NCI-H146 (cell line): ENCODE measurements at places on chromosomes 3 and 15.

DNA sequence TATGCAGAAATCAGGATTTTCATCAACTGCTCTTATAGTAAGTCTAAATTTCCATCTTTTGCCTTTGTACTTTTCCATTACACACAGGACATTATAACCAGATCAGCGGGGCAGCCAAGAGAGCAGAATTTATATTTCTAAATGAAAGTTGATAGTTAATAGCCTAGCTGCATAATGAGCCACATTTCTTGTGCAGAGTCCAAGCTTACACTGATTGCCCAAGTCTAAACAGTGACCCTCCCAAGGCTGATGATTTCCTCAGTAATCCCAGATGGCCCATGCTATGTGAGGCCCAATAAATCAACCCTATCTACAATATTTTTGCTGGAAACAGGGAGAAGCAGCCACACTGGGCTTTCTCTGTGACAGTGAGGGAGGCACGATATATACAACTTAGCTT, 475.8 kb upstream of the KCNMB2 start:
- no peak for DNase-seq

GRCh38 chr15:30650012-30650929, 24.3 kb downstream of the ARHGAP11B start:
- DNase-seq = no peak

DNA sequence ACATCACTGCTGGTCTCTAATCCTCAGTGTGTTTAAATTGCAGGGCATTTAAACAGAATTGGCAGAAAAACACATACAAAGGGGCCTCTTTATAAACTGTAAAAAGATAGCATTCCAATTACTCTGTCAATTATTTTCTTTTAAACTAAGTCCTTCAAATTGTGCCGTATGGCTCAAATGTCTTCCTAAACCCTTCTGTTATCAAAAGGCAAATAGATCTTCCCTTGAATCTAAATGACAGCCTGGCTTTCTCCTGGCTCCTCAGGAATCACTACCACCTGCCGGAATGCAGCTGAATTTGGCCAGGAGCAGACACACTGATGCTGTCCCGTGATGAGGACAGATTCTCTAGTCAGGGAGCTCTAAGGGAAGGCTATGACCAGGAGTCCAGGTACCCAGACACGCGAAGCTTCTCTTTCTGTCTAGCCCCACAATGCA, 85.6 kb downstream of the IGF2BP2 start:
- DNase-seq = peak; percentile 52

GRCh38 chr15:31500766-31501449, 174.3 kb downstream of the KLF13 start:
- peak; percentile 75 for DNase-seq

DNA sequence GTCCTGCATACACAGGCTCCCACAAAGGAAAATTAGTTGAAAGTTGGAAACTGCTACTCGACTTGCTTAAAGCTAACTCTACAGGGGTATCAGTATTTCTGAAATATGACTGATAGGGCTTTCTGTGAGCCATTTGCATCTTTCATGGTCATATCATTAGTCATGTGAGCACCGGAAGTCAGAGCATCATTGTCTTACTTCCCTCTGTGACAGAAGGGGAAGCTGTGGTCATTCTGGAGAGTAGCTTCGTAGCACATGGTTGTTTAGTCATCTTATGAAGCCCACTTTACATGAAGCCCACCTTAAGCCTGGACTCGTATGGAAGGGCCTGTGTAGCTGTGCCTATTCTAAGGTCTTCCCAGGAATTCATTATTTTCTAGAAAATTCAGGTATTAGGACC, 69.0 kb downstream of the COL6A5 start:
- no peak for DNase-seq

GRCh38 chr3:132879656-132880055, 157.4 kb upstream of the NPHP3 start:
- DNase-seq = peak; percentile 62

- DNase-seq = no peak
These were observed 357.0 kb downstream of the ZIC4 start for GRCh38 chr3:147049305-147049704.

DNA sequence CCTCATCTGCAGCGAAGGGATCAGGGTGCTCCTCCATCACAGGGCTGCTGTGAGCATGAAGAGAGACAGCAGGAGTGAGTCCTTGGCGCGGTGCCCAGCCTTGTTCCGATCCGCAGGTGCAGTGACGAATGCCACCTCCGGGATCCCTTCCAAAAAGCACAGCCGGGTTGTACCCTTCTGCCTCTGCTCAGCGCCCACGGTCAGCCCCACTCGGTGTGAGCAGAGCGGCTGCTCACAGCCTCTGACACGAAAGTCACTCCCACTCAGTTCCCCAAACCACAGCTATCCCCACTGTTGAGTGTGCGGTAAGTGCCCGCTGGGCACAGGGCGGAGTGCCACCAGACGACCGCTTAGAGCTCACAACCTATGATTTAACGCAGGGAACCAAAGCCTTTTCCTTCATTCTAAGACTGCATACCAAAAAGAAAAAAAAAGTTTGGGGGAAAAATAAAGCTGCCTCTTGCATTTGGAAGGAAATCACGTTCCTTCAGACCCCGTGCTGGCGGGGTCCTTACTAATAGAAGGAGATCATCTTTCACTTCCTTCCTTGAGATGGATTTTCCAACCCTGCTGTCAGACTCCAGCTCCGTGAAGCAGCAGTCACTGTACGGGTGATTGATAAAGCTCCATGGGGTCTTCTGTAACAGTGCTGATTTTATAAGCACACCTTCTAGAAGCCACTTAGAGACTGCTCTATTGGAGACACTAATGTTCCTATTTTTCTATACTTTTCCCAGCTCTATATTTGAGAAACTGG, 34.7 kb upstream of the TUBGCP5 start:
- DNase-seq = peak; percentile 47

- peak; percentile 28 for DNase-seq
These were observed 71.2 kb downstream of the CYP19A1 start for GRCh38 chr15:51267051-51267702.

GRCh38 chr3:12458901-12459300, 25.4 kb upstream of the TSEN2 start:
- DNase-seq = no peak

GRCh38 chr3:107956991-107957900, 133.6 kb downstream of the CD47 start:
- DNase-seq = no peak

DNA sequence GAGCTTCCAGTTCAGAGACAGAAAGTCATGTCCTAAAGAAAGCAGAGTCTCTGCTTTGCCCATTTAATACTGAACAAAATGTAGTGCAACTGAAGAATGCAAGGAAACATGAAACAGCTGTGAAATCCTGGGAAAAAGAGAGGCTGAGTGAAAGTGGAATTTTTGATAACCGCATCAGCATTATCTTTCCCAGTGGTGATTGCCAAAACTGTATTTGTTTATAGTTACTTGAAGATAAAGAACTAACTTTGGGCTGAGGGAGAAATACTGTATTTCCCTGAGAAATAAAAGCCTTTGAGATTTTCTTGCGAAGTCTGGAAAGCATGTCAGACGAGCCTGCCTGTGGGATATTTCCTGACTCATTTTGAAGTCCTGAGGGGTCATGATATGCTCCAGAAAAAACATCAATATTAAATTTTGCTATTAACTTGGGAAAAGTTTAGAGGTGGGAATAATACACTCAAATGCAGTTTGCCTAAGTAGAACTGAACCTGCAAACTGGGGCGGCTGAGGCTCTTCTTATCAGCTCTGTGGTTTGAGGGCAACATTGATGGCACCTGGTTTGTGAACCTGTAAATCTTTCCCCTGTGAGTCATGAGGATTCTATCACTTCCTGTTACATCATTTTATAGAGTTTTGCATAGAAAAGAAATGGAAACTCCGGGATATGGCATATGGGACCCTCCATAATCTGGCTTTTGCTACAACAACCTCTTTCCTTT, 855.3 kb downstream of the MCTP2 start:
- no peak for DNase-seq

- DNase-seq = no peak
These were observed 103.9 kb upstream of the BCL6 start for GRCh38 chr3:187849016-187849654.

DNA sequence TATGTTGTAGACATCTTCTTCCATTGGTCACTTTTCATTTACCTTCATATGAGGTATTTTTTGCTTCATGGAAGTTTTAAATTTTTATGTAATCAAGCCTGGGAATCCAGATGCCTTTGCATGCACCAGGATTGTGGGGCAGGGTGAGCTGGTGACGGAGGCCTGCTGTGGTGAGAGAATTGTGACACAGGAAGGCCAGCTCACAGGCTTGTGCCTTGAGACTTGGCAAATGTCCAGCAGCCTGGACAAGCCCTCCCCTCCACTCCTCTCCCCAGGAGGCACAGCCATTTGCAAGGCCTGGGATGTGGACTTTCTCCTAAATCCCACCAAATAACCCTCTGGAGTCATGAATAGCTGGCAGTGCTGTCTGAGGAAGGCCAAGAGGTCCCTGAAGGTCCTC, 67.4 kb downstream of the RHCG start:
- DNase-seq = peak; percentile 58

DNA sequence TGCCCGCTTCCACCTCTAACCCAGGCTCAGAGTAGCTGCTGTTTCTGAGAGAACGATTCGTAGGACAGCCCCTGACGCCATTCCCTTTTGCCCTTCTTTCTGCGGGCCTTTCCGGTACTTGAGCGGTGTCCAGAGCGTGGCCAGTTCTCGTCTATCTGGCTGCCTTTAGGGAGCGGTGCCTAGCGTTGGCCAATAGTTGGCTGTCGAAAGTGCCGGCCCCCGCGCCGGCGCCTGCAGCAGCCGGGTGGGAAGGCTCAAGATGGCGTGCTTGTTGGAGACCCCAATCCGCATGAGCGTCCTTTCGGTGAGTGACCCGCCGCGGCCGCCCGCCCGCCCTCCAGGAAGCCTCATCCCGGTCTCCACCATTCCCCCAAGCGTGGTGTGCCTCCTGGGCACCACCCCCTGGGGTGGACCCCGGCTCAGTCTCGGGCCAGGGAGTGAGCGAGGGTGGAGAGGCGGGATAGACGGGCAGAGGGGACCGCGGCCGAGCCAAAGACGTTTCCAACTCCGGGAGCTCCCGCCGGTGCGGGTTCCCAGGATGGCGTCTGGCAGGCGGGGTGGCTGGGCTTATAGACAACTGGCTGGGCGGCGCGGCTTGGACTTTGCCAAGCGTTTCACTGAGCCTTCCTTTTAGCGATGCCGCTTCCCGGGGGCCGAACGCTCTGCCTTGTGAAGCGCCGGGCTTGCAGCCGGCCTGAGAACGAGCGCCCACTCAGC, at the start of gene ARMC8:
Gene ARMC8 (plus strand): TSS at position 6 of the 717 bp plus-strand sequence. CDS start 254 bp downstream, at position 260.
- peak; percentile 87 for DNase-seq

GRCh38 chr15:36953346-36953745, 147.0 kb downstream of the MEIS2 start:
- no peak for DNase-seq

DNA sequence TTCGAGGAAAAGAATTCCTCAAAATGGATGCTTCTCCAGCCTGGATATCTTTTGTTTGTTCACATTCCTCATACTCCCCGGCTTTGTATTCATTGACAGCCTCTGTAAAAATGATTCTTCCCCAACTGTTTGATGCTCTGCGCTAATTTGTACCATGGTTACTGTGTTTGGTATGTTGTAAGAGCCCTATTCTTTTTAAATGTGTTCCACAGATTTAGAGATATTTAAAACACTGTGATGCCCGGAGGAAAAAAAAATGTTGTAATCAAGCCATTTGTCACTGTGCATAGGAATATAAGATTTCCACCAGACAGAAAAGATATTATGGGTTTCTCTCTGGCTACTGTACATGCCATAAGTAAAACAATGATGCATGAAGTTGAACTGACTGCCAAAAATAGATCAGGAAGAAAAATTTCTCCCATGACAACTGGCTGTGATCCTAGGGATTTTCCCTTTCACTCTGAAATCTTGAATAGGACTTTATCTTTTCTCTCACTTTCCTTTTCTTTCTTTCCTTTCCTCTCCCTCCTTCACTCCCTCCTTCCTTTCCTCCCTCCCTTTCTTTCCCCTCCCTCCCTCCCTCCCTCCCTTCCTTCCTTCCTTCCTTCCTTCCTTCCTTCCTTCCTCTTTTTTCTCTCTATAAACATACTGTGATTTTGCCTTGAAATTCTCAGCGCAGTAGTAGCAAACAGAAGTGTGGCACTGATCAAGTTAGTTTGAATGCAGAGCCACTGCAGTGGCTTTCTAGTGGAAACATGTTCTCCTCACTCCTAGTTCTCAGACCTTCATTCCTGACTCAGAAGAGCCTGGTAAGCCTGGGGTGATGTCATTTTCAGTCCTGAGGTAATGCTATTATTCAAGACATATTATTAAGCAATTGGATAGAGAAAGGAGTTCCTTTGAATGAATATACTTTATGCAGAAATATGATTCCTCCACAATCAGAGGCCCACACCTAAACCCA, 254.9 kb upstream of the TBL1XR1 start:
- peak; percentile 21 for DNase-seq

GRCh38 chr15:79091204-79091867, 756 bp upstream of the RASGRF1 start:
- DNase-seq = peak; percentile 18

DNA sequence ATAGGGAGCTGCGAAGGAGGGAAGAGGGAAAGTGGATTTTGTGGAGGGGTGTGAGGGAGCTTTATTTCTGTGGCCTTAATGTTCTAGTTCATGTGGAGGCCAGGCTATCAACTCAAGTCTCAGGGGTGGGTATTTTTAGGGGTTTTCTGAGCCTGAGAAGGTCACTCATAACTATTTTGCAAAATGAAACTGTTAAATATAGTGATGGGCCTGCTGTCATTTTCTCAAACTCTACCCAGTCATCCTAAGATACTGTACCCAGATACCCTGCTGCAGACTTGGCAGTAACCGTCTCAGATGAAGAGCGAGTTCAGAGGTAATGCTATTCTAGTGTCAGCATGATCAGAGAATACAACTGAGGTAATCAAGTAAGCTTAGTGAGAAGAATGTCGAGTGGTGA, 545.0 kb upstream of the TBL1XR1 start:
- DNase-seq = no peak

DNA sequence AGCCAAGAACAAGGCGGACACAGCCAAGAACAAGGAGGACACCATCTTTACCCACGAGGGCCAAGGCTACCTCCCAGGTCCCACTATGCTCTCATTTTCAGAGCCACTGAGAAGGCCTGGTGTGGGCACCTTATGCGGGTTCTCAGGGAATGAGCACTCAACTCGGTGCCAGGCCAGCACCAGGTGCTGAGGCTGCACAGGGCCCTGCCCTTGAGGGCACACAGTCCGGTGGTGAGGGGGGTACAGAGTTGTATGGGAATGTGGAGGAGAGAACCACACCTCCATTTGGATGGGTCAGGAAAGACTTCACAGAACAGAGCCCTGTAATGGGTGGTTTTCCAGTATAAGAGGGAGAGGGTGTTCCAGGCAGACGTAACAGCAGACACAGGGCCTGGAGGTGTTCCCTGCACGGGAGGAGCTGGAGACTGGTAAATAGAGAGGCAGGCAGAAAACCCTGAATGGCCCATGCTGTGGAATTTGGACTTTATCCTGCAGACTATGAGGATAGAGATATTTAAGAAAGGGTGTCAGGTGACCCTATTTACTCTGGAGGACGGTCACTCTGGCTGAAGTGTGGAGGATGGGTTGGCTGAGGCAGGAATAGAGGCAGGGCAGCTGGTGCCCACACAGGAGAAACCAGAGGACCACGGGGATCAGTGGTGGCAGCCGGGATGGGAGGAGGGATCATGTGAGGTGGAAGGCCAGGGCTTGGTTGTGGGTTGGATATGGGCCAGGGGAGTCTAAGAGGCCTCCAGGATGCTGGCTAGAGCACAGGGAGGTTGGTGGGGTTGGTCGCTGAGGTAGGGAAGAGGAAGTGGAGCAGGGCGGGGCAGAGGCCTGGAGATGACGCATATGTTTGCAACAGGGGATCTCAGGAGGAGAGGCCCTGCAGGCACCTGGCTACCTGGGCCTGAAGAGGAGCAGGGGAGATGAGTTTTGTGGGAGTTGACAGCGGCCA, 34.6 kb downstream of the CRABP1 start:
- DNase-seq = no peak

- no peak for DNase-seq
These were observed 1075.1 kb downstream of the AGBL1 start for GRCh38 chr15:87154761-87155160.
